ENCODE measurements at places on chromosomes 2 and 18.

DNA sequence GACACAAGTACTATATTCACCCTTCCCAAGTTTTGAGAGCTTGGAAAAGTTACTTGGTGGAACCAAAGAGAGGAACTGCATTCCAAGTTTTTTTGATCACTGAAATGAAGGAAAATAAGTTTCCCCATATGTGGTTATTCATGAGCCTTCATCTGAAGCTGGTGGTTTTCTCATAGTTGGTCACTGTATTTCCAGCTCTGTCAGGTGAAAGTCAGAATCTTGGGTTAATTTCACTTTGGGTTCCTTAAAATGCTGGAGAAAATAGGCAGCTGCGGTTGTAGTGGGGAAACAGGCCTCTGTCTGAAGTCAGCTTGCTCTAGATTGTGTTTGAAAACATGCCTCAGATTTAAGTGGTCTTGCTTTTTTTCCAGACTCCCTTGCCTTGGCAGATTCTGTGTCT, 200.5 kb downstream of the HRH4 start:
- no peak for DNase-seq

GRCh38 chr2:235612181-235612950, 118.5 kb downstream of the AGAP1 start:
- DNase-seq = no peak

- DNase-seq = peak; percentile 10
These were observed 324.1 kb upstream of the TCF4 start for GRCh38 chr18:55912071-55912470.

GRCh38 chr18:55189972-55190371, 230.7 kb upstream of the CCDC68 start:
- DNase-seq = no peak
